ENCODE measurements at places on chromosomes 4 and X. TPM values are rescaled to one million over a fixed set of nuclear protein-coding genes. Genes with fewer than 3 reads are reported as not detected.

XPNPEP2 gene
- total RNA-seq = not detected

MAGEA9B gene
- total RNA-seq = not detected

ZCCHC18 gene
- 0.10 TPM for total RNA-seq

PRPS1 gene
- 86.6 TPM for total RNA-seq

CT47B1 gene
- not detected for total RNA-seq

MMAA gene
- total RNA-seq = 10.3 TPM

FHIP1A gene
- 0.58 TPM for total RNA-seq

YIPF7 gene
- not detected for total RNA-seq

SPINK2 gene
- not detected for total RNA-seq

ZNF330 gene
- total RNA-seq = 43.6 TPM

DNA sequence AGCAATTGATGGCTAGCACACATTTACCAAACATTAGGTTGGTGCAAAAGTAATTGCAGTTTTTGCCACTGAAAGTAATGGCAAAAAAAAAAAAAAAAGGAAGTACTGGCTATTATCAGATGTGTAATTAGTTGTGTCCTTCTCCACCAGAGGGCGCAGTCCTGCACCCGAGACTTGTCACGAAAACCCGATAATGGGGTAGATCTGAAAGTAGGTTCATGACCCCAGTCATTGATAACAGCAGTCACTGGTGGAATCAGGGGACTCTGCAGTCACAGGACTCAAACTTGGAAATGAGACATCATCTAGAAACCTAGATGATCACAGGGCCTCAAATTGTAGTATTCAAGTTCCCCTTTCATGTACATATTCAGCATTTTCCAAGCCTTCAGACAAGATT, 13.1 kb upstream of the ACOT9 start:
- DNase-seq = peak; percentile 21

GRCh38 chrX:131830400-131831184, 192.5 kb upstream of the STK26 start:
- peak; percentile 25 for DNase-seq

GRCh38 chr4:143654571-143654970, 45.9 kb downstream of the FREM3 start:
- no peak for DNase-seq

DNA sequence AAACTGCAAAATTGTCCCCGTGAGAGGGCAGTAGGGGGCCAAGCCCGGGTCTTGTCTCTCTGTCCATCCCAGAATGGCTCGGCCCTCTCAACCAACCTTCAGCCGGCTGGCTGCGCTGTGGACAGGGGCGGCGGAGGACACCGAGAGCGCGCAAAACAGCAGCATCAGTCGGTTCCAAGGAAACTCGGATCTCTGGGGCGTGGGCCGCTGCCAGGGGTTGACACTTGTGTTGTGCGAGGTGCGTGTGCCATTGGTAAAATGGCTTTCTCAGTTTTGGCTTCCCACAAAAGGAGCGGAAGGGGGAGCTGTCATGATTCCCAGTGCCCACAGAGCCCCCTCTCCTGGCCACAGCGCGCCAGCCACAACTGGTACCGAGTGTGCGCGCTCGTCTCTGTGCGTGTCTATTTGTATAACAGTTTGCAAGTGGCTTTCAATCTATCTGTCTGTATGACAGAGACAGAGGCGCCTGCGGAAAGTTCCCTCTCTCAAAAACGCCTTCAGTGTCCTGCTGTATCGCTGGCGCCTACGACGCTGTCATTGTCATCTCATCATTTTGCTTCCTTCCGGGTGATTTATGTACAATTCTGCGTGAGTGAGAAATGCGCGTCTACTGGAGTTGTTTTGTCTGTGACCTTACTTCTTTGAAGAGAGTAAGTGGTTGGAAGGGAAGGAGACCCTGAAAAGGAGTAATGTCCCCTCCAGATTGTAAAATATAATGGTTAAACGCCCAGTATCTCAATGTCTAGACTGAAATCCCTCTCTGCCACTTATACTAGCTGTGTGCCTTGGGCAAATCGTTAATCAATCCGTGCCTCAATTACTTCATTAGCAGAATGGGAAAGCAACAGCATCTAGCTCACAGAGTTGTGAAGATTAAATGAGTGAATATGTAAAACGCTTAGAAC, 1.8 kb downstream of the DKK2 start:
- peak; percentile 20 for DNase-seq

GRCh38 chrX:75673468-75673867, 111.6 kb downstream of the MAGEE2 start:
- no peak for DNase-seq

GRCh38 chr4:1821679-1822567, 28.8 kb downstream of the FGFR3 start:
- DNase-seq = no peak

DNA sequence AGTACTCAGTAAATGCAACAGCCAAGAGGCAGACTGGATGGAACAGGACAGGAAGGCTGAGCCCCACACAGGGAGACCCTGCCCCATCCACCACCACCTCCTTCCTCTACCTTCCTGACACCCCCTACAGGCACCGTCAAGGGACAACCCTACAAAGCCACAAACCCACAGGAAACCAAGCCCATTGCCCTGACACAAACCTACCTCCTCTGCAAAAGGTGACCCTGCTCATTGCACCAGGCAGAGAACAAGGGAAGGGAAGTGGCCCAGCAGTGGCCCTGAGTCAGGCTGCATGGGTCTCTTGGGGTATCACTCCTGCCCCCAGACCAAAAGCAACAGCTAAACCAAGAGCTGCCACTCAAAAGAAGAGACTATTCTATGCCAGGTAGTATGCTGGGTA, 21.0 kb downstream of the JAKMIP1 start:
- DNase-seq = no peak

- peak; percentile 3 for DNase-seq
Measured at GRCh38 chr4:19971829-19972228, 279.9 kb upstream of the SLIT2 start.

DNA sequence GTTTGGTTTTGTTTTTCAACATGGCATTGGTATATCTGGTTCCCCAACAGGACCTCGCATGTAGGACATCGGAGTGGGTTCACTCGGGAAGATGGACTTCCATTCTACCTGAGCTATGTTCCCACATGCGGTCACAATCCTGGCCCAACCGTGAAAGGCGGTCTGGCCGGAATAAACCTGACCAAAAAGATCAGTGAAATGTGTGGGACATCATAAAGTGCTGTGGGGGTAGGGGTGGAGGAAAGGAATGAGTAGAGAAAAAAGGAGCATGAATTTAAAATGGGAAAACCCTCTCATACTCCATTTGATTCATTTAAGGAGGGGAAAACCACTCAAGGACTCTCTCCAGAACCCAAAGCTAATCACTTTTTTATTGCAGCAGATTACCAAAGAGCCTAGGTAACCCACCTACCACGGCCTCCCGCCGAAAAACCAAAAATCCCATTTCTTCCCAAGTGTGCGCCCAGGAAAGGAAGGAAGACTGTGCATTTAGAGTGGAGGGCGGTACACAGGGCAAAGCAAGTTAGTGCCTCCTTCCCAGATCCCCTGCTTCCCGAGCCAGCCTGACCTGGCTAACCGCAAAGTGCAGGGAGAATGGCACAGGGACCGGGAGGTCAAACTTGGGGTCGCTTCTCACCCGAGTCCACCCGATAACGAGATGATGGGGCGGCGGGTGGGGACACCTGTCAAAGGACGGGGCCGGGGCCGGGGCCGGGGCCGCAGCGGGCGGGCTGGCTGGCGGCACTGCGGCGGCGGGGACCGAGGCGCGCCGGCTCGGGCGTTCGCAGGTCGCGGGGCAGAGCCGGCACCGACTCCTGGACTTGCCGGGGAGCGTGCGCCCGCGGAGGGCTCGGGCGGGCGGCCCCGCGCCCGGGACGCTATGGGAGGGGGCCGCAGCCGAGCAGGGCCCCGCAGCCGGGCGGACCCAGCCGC, 669 bp downstream of the TMEM150C start:
- no peak for DNase-seq

DNA sequence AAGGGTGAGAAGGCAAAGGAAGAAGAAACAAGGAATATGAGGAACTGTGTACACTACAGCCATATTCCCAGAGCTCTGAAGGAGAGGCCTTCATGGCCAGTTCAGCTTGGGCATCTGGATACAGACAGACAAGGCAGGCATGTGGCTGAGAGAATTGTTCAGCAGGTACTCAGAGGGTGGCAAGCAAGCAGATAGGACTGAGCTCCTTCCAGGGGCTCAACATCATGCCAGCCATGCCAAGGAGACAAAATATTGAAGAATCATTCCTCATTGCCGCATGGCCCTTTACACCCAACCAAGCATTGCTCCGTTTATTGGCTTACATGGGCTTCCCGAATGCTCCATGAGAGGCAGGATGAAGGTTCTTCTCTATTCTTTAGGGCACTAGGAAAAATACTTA, 78.5 kb upstream of the EFNB1 start:
- DNase-seq = no peak

DNA sequence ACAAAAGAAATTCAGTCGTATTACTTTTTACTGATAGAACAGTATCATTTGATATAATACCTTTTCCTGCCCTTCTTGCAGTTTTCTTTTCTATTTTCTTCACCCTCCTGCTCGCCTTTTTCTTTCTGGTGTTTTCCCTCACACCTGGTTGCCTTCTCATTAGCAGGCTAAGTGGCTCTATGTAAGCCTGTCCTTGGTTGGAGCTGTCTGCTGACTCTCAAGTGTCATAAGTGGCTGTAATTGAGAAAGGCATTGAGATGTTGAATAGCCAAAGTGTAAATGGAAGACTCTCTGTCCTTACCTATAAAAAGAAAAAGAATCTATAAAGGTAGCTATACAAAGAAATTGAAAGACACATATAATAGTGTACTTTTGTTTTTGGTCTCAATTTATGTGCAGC, 180.7 kb downstream of the ADGRL3 start:
- no peak for DNase-seq

GRCh38 chrX:39613482-39613995, 484.2 kb downstream of the BCOR start:
- DNase-seq = no peak

DNA sequence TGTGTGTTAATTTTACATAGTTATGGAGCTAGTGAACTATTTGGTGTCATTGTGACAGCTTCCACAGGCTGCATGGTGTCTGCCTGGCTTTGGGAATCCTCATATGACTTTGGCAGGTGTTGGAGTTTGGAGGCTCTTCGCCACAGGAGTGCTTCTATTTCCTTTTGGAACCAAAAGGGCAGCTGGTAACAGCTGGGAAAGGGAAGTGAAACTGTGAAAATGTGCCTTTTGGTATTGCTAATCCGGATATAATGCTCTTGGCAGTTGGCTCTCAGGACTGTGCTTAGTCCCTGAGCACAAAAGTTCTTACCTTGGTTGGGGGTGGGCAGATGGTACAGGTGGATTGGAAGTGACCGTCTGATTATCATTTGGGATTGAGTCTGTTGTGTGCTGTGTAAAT, 18.1 kb downstream of the OFD1 start:
- DNase-seq = no peak

DNA sequence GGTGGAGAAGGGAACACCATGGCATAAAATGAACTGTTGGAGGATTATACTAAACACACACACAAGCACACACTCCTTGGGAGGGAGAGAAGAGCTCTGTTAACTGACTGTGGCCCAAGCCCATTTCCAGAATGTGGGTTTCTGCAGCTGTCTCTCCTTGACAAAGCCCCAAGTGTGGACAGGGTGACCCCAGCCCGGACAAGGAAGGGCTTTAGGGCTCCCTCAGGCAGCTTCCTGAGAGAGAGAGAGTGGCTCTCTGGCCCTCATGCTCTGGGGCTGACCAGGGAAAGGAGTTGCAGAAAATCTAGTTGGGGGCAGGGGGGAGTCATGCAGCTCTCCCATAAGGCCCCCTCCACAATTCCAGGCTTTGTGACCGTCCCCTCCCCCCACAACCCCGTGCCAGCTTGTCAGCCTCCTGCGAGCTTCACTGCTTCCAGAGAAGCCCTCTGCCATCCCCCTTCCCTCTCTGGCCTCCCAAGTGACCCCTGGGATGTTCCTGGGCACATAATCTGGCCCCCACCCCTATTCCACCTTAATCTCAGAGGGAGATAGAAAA, 590 bp downstream of the ARHGEF9 start:
- no peak for DNase-seq

Data from HFFc6 (cell line).